Pulmonary artery endothelial cell (primary cell): ENCODE measurements at places on chromosomes 7 and 10.

DNA sequence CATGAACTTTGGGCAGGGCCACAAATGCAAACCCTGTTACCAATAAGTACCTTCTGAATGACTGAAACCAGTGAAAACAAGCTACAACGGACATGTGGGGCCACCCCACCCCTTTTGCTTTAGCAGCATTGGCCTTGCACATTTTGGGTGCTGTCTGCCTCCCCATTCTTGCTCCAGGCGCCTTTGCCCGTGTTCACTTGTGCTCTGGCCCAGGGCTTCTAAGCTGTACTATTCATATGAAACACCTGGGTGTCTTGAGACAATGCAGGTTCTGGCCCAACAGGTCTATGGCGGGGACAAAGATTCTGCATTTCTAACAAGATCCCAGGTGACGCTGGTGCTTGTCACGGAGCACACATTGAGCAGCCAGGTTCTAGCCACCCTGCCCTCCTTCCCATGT, 96.5 kb upstream of the SDK1 start:
- DNase-seq, result no peak

- DNase-seq, result no peak
Observed at GRCh38 chr7:36667007-36667745, 57.1 kb downstream of the AOAH start.

GRCh38 chr7:142771353-142771723, 568 bp downstream of the PRSS2 start:
- DNase-seq, result no peak

GRCh38 chr7:3688071-3688470, 387.0 kb downstream of the SDK1 start:
- DNase-seq, result no peak

GRCh38 chr10:112184379-112184778, 814 bp upstream of the GPAM start:
- no peak for DNase-seq

DNA sequence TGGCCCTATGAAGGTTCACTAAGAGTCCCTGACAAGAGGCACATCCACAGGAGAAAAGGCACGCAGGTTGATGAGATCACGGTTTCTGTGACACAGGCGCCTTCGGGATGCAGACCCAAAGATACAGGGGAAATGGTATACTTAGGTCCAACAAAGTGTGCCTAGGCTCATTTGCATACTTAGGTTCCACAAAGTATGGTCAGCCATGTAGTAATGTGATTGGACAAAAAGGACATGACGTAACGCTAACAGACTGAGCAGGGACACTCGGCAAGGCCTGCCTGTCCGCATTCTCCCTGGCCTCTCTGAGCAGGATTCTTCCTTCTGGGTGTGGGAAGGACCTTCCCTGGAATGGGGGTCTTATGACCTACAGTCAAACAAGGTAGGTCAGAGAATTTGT, 190.6 kb downstream of the CELF2 start:
- no peak for DNase-seq

GRCh38 chr10:23192712-23193434, 761 bp downstream of the PTF1A start:
- DNase-seq, result no peak

- DNase-seq, result no peak
Observed at GRCh38 chr7:151091431-151091830, 5.2 kb downstream of the AGAP3 start.

DNA sequence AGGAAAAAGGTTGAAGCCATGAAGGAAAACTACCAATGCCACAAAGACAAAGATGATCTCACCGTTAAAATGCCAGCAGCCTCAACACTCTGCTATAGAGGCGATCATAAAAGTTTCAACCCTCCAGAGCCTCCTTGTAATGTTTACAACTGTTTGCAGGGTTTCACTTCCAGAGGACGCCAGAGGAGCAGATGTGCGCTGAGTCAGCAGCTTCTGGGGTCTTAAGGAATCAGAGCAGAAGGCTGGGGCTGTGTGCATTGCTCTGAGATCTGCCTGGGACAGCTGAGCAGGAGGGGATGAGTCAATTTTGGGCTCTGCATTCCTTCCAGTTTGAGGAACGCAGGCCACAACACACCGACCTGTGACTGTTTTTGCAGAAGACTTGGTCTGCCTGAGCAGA, 98.3 kb downstream of the TMEM130 start:
- DNase-seq, result no peak

DNA sequence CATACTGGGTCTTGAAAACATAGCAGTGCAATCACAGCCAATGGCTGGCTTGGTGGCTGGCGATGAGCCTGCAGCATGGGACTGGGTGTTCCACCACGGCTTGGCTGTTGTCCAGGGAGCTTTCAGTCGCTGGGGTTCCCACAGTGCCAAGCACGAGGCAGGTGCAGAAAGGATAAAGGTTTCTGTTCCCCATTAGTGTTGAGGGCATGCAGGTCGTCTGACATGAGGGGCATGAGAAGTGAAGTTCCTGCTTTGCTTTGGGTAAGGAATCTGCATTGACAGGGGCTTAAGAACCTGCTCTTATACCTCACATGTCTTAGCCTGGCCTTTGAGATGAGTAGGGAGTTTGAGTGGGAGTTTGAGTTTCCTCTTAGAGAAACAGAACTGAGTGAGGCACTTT, 9.0 kb upstream of the CFTR start:
- no peak for DNase-seq

DNA sequence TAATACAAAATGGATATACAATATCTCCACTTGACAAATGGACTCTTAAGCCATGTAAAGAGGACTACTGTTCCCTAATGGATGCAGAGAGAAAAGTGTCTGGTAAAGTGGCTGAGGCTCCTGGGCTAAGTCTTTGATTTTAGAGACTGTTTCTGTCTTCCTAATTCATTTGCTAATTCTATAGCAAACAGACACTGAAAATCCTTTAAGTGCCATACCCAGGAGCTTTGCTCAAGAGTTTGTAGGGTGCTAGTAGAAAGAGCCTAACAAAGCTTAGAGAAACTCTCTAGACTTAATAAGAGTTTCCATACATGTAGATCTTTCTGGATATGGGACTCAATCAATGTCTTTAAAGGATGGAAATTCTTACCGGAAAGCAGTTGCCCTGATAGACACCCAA, 16.7 kb downstream of the CEP55 start:
- no peak for DNase-seq

GRCh38 chr7:111098011-111098925, 7.3 kb downstream of the LRRN3 start:
- no peak for DNase-seq

DNA sequence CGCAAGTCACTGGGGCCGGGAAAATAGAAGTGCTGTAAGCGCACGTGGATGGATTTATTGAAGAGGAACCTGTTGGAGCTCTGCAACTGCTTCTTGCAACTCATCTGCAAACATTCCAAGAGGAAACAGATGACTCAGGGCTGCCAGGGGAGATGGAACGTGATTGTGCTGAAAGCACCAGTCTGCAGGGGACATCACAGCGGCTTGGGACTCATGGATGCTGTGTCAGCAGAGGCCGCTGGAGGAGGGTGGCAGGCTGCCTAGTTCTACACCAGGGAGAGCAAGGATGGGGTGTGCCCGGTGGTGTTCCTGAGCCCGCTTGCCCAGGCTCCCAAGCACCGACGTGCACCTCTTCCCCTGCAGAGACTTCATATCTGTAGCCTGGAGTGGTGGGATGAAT, 515.7 kb downstream of the TCERG1L start:
- DNase-seq, result no peak
